Stimulated activated CD4-positive, alpha-beta T cell treated with anti-CD3 and anti-CD28 coated beads, Interleukin-15, amount 100 ng/mL, for 1 hour (primary cell): ENCODE measurements at places on chromosomes 4 and X.

- DNase-seq = no peak
These were observed 233.9 kb upstream of the GLRA2 start for GRCh38 chrX:14295426-14295825.

- no peak for DNase-seq
These were observed 270.6 kb upstream of the GK2 start for GRCh38 chr4:79678472-79679202.

- DNase-seq = no peak
These were observed 49.4 kb downstream of the SLC9A6 start for GRCh38 chrX:136034668-136035067.

DNA sequence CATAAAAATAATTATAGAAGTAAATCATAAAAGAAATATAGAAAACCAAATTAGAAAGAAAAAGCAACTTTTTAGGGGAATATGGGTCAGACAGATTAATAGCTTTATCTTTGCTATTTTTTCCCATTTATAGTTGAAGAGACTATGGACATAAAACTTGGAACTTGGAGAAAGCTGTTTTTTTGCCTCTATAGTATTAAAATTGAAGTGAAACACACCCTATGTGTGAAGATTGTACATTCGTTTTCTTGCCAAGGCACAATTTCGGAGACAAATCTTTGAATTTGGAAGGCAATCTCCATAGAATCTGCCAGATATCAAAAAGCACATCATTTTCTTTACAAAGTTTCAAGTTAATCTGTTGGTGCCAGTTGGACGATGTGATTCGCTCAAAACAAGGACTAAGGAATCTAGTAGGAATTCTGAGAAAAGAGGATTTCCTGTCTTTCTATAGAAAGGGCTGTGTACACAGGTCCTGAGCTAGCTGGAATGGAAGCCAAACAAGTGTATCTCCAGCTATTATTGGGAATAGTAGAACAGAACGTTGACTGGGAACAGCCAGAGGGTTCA, 156.3 kb downstream of the SLC7A11 start:
- DNase-seq = no peak

DNA sequence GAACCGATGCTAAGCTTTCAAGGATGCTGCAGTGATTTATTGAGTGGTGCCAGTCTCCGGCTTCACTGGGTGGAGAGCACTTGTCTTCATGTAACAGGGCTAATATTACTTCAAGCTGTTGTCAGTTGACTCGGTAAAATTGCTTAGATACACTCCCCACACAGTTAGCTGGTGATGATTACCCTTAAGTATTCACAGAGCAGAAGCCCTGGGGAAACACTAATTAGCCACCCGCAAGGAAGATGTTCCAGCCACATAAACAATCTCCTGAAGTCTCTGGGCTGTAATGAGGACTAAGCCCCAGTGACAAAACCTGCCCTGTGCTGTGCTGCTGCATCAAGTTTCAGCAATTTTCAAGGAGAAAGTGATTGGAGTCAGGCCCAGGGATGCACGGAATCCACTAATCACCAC, 37.3 kb upstream of the GK2 start:
- no peak for DNase-seq

DNA sequence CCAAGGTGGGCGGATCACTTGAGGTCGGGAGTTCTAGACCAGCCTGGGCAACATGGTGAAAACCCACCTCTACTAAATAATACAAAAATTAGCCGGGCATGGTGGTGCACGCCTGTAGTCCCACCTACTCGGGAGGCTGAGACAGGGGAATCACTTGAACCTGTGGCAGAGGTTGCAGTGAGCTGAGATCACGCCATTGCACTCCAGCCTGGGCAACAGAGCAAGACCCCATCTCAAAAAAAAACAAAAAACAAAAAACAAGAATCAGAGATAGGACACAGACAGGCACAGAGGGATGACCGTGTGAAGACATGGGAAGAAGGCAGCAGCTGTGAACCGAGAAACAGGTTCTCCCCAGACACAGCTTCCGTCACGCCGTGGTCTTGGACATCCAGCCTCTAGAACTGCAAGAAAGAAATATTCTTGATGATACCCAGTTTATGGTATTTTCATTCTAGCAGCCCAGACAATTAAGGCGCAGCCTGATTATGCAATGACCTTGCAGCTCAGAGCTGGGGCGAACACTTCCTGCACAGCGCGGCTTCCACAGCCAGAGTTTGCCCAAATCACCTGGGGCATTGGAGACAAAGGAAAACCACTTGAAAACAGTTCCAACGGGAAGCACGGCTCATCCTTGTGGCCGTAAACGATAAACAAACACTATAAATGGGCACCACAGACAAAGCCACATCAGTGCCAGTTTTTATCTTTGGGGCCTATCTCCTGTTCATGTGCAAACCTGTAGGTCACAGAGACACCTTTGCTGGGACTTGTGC, 4.2 kb upstream of the ARSD start:
- no peak for DNase-seq

DNA sequence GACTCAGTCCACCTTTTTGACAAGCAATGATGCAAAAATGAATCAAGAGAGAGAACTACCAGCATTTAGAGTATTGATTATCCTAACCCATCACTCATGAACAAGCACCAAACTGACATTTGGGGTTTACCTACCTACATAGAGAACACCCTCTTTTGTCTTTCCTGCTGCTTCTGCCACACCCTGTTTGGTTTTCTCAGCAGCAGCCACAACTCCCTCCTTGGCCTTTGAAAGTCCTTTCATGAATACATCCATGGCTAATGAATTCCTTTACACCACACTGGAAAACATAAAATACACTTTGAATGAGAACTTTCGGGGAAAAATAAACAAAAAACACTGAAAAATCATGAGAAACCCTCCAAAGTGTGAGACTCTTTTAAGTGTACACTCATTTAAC, 1.5 kb downstream of the SNCA start:
- no peak for DNase-seq

GRCh38 chr4:93748373-93749291, 79.9 kb upstream of the ATOH1 start:
- no peak for DNase-seq

DNA sequence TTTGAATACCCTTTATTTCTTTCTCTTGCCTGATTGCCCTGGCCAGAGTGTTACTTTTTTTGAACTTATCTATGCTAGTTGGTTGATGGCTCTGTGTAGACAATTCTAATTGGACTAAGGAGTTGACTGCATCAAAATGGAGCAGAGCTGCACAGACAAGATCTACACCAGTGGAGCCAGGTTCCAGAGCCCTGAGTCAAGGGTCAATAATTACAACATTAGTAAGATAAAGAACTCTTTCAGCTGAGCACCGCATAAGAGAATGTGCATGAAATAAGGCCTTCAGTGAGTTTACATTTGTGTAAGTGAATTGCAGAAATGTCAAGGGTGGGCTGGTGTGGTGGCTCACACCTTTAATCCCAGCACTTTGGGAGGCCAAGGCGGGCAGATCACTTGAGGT, 599.7 kb upstream of the TENM3 start:
- no peak for DNase-seq

- no peak for DNase-seq
These were observed 37.3 kb upstream of the LPAR4 start for GRCh38 chrX:78710171-78710570.

GRCh38 chr4:24858026-24858425, 54.8 kb downstream of the CCDC149 start:
- DNase-seq = no peak

GRCh38 chrX:33086886-33087285, 124.5 kb downstream of the DMD start:
- no peak for DNase-seq

GRCh38 chrX:103878466-103879122, 46.5 kb upstream of the RAB9B start:
- no peak for DNase-seq

- no peak for DNase-seq
These were observed 431.8 kb downstream of the KCTD8 start for GRCh38 chr4:44016570-44017421.

DNA sequence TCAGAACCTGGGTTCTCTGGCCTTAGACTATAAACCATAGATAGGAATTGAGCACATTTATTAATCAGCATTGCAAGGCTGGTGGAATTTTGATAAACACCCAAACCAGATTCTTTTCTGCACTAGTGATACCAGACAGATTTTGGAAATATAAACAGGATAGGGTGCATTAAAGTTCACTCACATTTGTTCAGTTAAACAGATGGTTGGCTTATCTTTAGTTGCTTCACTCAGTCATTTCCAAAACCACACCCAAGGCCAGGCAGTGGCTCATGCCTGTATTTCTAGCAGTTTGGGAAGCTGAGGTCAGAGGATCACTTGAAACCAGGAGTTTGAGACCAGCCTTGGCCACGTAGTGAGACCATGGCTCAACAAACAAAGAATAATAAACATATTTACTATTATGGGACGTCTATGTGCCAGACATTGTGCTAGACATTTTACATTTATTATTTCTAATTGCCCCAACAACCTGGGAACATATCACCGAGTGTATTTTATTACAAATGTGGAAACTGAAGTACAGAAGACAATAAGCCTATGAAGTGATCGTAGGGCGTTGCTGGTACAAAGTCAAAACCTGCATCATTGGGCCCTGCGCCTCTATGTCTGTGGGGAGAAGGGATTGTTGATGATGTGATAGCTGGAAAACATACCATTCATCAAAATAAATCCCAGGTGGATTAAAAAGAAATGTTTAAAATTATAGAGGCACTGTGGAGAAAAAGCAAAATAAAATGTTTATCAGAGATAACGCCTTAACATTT, 15.0 kb downstream of the ADD1 start:
- no peak for DNase-seq

GRCh38 chr4:177175473-177175872, 134.2 kb upstream of the NEIL3 start:
- DNase-seq = no peak

- no peak for DNase-seq
These were observed 3.0 kb downstream of the FBXL5 start for GRCh38 chr4:15652191-15652590.

DNA sequence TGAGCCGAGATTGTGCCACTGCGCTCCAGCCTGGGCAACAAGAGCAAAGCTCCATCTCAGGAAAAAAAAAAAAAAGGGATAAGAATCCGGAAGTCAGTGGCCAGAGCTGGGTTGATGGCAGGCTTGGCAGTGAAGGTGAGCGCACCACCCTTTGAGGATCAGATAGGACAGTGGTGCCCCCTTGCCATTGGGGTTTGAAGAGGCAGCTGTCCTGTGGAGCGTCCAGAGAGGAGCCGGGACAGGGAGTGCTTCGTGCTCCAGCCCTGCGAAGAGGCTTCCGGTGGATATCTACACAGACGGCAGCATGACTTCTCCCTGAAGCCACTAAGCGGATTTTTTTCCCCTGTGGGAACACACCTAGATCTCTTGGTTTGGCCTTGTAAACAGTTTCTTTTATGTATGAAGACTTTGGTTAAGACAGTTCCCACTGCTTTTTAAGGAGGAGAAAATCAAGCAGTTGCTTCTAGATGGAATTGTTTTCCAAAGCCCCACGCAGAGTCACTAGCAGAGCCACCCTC, 6.5 kb downstream of the TBC1D14 start:
- no peak for DNase-seq

- no peak for DNase-seq
These were observed 10.4 kb downstream of the ACOT9 start for GRCh38 chrX:23732704-23733103.

GRCh38 chrX:139187738-139188137, 342.8 kb upstream of the F9 start:
- DNase-seq = no peak

- no peak for DNase-seq
These were observed 47.5 kb upstream of the GALNT7 start for GRCh38 chr4:173121076-173121561.

DNA sequence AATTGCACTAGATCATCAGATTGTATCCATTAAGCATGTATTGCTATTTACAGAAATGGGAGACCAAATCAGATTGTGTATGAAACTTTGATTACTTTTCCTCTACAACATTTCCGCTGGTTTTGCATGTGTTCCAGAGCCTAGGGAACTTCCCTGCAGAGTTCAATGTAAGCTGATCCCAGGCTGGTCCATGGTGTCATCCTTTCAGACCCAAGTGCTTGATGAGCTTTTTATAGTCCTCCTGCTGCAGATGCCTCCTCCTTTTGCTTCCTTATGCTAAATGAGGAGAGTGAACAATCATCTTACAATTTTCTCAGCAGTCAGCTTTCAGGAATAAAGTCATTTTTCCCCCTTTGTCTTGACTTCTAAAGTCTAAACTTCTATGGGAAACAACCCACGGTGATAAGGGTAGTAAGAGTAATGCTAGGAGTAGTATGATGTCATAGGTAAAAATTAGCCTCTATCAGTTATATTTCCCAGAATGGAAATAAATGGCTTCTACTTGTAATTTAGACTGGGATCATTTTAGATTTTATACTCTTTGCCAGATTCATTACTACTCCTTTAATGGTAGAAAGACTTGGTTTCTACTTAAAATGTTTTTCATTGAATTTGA, 55.1 kb upstream of the SLC4A4 start:
- no peak for DNase-seq

GRCh38 chrX:1809581-1809980, 194.7 kb downstream of the ASMT start:
- no peak for DNase-seq

DNA sequence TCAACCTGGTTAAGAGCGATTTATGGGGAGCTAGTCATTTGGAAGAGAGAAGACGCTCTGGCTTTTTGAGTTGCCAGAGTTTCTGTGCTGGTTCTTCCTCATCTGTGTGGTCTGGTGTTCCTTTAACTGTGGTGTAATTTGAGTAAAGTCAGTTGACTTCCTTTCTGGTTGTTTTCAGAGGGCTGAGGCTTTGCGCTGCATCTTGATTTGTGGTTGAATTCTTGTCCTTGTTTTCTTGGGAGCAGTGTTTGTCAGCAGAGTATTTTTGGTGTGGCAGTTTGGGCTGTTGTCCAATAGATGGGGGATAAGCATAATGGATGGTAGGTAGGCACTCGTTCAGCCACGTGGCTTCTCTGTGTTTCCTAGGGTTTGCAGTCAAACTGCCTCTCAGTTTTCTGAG, 2143.2 kb upstream of the TENM3 start:
- no peak for DNase-seq

DNA sequence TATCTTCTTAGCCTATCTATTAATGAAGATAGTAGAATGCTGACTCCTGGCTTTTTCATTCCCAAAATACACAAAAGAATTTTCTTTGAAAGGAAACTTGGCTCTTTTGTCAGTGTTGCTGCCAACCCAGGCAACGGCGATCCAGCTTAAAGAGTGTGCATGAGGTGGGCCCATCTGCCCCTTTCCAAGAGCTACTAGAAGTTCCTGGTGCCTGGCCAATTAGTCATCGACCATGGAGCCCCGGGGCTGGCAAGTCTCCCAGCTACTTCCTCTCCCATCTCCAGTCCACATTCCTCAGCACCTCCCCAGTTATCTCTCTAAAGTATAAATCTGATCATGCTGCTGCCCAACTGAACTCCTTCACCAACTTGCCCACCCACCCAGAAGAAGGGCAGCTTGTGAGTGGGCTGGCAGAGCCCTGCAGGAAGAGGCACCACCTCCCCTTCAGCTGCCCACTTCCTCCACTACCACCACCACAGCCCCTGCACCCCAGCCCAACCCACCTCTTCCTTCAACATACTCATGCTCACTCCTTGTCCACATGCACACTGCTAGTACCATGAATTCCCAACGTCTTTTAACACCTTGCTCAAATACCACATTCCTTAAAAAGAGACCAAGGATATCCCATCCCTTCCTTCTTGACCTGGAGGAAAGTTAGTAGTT, 158.2 kb upstream of the MAP3K15 start:
- DNase-seq = no peak
